Activated naive CD4-positive, alpha-beta T cell treated with anti-CD3 and anti-CD28 coated beads for 36 hours (primary cell): ENCODE measurements at places on chromosomes 12 and 14. TPM values are rescaled to one million over a fixed set of nuclear protein-coding genes. Genes with fewer than 3 reads are reported as not detected.

IL26 gene
- 0.33 TPM for total RNA-seq

TRIAP1 gene
- total RNA-seq = 59.2 TPM

GRCh38 chr14:89014569-89014850 lies 190.1 kb downstream of the TTC8 start:
- no peak for DNase-seq
- no peaks in the 10 kb centered on the region for H3K4me1 ChIP-seq
- H3K27me3 ChIP-seq = peaks cover 7% of the 10 kb centered on the region
- H3K36me3 ChIP-seq = no peaks in the 10 kb centered on the region

DNA sequence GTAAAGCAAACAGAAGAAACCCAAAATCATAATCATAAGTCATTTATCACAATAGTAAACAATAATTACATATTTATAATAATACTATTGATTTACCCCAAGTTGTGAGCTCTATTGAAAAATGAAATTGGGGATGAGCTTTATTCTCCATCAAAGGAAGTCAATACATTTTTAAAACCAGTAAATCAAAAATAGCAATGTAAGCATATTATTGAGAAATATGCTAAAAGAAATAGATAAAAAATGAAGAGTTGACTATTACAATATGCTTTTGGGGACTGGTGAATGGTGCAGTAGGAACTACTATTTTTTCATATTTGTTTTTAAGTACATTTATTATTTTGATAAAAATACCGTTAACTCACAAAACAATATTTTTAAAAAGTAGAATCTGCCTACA lies 31.2 kb upstream of the STK38L start:
- DNase-seq = no peak
- H3K4me1 ChIP-seq = peaks cover 11% of the 10 kb centered on the region
- H3K27ac ChIP-seq = no peak overlapping the region
- H3K4me3 ChIP-seq = no peak overlapping the region

- DNase-seq = peak; percentile 37
- no peak overlapping the region for H3K27ac ChIP-seq
- no peak overlapping the region for H3K4me3 ChIP-seq
These were observed 34.8 kb upstream of the SLC38A2 start for GRCh38 chr12:46407361-46407760.

DNA sequence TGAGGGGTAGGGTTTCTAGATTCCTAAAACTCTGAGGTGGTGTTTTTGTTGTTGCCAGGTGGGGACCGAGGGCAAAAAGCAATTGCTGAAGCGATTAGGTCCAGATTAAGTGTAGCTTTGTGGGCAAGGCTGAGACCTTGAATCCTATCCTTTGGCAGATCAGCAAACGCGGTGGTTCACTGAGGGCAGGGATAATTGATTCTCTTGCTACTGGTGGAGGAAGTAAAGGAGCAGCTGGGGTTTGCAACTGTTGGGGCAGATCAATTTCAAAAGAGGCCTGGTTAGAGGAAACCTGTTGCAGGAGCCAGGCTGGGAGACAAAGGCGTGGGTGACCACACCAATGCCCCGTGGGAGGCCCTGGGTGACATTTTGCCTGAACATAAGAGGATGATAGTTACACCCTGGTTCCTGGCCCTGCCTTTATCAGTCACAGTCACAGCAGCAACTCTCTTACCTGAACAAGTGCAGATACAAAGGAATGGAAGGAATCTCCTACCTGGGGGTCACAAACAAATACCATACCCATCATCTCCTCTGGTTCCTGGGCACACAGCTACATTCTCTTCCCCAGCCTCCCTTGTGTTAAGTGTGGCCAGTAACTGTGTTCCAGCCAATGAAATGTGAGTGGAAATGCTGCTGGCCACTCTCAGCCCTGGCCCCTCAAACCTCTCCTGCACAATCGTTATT lies 43.3 kb upstream of the RASSF3 start:
- no peak overlapping the region for H3K27ac ChIP-seq
- H3K27me3 ChIP-seq = no peaks in the 10 kb centered on the region
- peaks cover 30% of the 10 kb centered on the region for H3K4me1 ChIP-seq
